ENCODE measurements at places on chromosomes 13 and 19. TPM values are rescaled to one million over a fixed set of nuclear protein-coding genes. Genes with fewer than 3 reads are reported as not detected.
A peak's percentile ranks its signal among the peaks of the same experiment; 100 is the strongest.

- DNase-seq = no peak
- no peak overlapping the region for H3K27ac ChIP-seq
- H3K4me1 ChIP-seq = peaks cover 6% of the 10 kb centered on the region
- H3K27me3 ChIP-seq = peaks cover 72% of the 10 kb centered on the region
- no peaks in the 10 kb centered on the region for H3K36me3 ChIP-seq
- no peak overlapping the region for H3K4me3 ChIP-seq
Measured at GRCh38 chr13:25046985-25047511, 48.9 kb upstream of the PABPC3 start.

- peak overlapping the region; percentile 81 for H3K27ac ChIP-seq
- H3K4me1 ChIP-seq = peaks cover 24% of the 10 kb centered on the region
- DNase-seq = peak; percentile 54
- no peaks in the 10 kb centered on the region for H3K27me3 ChIP-seq
Measured at GRCh38 chr19:35048911-35049411, 7.4 kb downstream of the HPN start.

DNA sequence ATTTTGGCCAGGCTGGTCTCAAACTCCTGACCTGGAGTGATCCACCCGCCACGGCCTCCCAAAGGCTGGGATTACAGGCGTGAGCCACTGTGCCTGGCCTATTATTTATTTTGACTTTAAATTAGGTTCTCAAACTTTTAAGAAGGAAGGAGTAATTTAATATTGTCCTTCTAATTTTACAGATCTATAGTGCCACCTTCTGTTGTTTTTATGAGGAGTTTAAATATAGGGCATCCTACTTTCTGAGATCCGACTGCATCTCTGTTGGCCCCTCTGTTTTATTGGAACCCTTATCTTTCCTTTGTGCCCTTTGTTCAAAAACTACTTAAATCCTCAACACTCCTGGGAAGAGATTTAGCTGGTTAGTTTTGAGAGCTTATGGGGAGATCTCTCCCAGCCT lies 25.4 kb upstream of the ZMYM5 start:
- H3K4me3 ChIP-seq = no peak overlapping the region
- H3K36me3 ChIP-seq = no peaks in the 10 kb centered on the region
- no peak for DNase-seq
- H3K27ac ChIP-seq = no peak overlapping the region
- no peaks in the 10 kb centered on the region for H3K27me3 ChIP-seq

DNA sequence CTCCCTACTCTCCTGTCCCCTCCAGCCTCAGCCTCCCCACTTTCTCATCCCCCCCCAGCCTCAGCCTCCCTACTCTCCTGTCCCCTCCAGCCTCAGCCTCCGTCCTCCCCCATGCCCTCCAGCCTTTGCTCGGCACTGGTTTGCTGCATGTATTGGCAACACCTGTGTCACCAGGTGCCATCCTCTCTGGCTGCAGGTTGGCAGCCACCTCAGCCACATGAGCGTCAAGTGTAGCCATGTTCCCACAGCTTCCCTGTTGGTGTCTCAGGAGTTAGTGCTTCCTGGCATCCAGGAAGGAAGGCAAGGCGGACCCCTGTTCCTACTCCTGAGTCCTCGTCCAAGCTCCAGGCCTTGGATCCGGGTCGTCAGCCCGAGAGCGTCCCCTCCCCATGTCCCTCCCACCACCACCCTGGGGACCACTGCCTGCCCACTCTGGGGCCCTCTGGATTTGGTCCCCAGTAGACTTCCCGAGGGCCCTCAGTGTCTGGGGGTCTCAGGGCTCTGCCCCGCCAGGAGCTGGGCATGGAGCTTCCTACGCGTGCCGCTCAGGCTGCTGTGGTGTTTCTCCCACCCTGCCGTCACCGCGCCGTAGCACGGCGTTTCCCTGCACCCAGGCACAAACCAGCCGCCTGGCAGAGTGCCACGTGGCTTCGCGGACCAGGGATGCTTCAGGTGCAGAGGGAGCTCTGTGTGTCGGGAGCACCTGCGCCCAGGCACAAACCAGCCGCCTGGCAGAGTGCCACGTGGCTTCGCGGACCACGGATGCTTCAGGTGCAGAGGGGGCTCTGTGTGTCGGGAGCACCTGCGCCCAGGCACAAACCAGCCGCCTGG lies 128.3 kb upstream of the MCF2L start:
- no peaks in the 10 kb centered on the region for H3K27me3 ChIP-seq
- no peak overlapping the region for H3K4me3 ChIP-seq
- no peak for DNase-seq
- H3K4me1 ChIP-seq = peaks cover 30% of the 10 kb centered on the region
- peaks cover 83% of the 10 kb centered on the region for H3K36me3 ChIP-seq

- no peak for DNase-seq
- H3K36me3 ChIP-seq = no peaks in the 10 kb centered on the region
- no peak overlapping the region for H3K27ac ChIP-seq
- no peaks in the 10 kb centered on the region for H3K27me3 ChIP-seq
- H3K4me1 ChIP-seq = no peaks in the 10 kb centered on the region
- H3K4me3 ChIP-seq = no peak overlapping the region
Measured at GRCh38 chr13:97182111-97182890, 39.8 kb upstream of the MBNL2 start.

- DNase-seq = no peak
Measured at GRCh38 chr13:73397496-73398305, 338.9 kb downstream of the KLF5 start.

GRCh38 chr19:33622505-33622808 lies 704 bp downstream of the CHST8 start:
- H3K27ac ChIP-seq = no peak overlapping the region
- peak overlapping the region; percentile 63 for H3K4me3 ChIP-seq

GRCh38 chr13:35888457-35888883 lies 242.7 kb downstream of the DCLK1 start:
- no peak for DNase-seq
- H3K27ac ChIP-seq = no peak overlapping the region
- H3K27me3 ChIP-seq = no peaks in the 10 kb centered on the region
- no peak overlapping the region for H3K4me3 ChIP-seq

GRCh38 chr13:46341112-46341711 lies 45.8 kb downstream of the RUBCNL start:
- H3K27ac ChIP-seq = no peak overlapping the region
- no peak for DNase-seq
- no peaks in the 10 kb centered on the region for H3K36me3 ChIP-seq
- no peak overlapping the region for H3K4me3 ChIP-seq

DNA sequence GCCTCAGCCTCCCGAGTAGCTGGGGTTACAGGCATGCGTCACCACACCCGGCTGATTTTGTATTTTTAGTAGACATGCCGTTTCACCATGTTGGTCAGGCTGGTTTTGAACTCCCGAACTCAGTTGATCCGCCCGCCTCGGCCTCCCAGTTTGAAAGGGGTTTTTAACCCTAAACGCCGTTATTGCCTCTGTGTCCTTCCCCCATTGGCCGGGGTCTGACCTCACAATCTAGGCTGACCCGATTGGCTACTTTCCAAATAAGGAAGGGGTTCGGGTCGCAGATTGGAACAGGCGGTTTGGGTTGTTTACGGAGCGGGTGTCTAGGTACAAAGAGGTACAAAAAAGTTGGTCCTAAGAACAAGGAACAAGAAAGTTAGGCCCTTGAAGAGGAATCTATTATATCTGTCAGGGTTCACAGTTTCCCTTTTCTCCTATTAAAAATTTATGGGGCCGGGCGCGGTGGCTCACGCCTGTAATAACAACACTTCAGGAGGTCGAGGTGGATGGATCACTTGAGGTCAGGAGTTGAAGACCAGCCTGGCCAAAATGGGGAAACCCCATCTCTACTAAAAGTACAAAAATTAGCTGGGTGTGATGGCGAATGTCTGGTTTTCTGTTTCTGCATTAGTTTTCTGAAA lies 1.0 kb downstream of the ZNF253 start:
- no peaks in the 10 kb centered on the region for H3K27me3 ChIP-seq
- peak overlapping the region; percentile 69 for H3K4me3 ChIP-seq
- peaks cover 15% of the 10 kb centered on the region for H3K4me1 ChIP-seq

GRCh38 chr13:48731957-48732569 lies 78.3 kb downstream of the CYSLTR2 start:
- H3K27ac ChIP-seq = no peak overlapping the region
- peaks cover 7% of the 10 kb centered on the region for H3K4me1 ChIP-seq
- no peak for DNase-seq
- H3K4me3 ChIP-seq = no peak overlapping the region

- no peaks in the 10 kb centered on the region for H3K36me3 ChIP-seq
- DNase-seq = no peak
- no peaks in the 10 kb centered on the region for H3K4me1 ChIP-seq
Measured at GRCh38 chr13:46893221-46893740, 3.6 kb downstream of the HTR2A start.

- H3K4me3 ChIP-seq = no peak overlapping the region
- no peak overlapping the region for H3K27ac ChIP-seq
- no peaks in the 10 kb centered on the region for H3K27me3 ChIP-seq
- no peaks in the 10 kb centered on the region for H3K36me3 ChIP-seq
- peaks cover 98% of the 10 kb centered on the region for H3K4me1 ChIP-seq
- no peak for DNase-seq
Measured at GRCh38 chr13:46624353-46624752, 71.4 kb downstream of the LRCH1 start.

DNA sequence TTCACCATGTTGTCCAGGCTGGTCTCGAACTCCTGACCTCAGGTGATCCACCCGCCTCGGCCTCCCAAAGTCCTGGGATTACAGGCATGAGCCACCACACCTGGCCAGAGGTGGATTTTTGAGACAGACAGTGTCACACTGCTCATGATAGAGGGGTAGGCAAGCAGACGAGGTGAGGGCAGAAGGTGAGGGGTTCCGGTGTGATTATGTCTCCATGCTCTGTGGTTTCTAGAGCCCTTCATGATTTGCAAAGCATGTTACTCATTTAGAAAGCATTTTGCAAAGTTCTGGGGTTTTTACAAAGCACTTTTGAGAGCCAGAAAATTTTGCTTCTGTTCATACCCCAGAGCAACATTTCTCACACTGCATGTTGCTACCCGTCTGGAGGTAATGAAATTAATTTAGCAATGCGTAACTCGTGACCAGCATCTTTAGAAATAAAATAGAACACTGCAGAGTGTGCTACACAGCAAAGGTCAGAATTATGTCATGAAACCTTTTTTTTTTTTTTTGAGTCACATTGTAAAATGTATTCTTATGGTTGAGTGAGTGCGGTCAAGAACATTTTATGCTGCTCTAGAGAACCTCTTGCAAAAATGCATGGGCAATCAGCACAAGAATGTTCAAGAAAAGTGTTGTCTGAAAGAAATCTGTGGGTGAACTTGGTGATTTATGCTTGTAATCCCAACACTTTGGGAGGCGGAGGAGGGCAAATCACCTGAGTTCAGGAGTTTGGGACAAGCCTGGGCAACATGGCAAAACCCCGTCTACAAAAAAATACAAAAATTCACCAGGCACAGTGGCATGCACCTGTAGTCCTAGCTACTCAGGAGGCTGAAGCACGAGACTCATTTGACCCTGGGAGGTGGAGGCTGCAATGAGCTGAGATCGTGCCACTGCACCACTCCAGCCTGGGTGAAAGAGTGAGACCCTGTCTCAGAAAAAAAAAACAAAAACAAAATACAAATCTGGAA lies 58.0 kb downstream of the MAP4K1 start:
- no peaks in the 10 kb centered on the region for H3K36me3 ChIP-seq
- H3K27ac ChIP-seq = no peak overlapping the region
- H3K4me1 ChIP-seq = no peaks in the 10 kb centered on the region
- H3K4me3 ChIP-seq = no peak overlapping the region

- no peak overlapping the region for H3K4me3 ChIP-seq
- no peak overlapping the region for H3K27ac ChIP-seq
- peaks cover 10% of the 10 kb centered on the region for H3K27me3 ChIP-seq
- DNase-seq = peak; percentile 47
- no peaks in the 10 kb centered on the region for H3K36me3 ChIP-seq
Measured at GRCh38 chr19:42121656-42122069, 10.6 kb downstream of the POU2F2 start.

DNA sequence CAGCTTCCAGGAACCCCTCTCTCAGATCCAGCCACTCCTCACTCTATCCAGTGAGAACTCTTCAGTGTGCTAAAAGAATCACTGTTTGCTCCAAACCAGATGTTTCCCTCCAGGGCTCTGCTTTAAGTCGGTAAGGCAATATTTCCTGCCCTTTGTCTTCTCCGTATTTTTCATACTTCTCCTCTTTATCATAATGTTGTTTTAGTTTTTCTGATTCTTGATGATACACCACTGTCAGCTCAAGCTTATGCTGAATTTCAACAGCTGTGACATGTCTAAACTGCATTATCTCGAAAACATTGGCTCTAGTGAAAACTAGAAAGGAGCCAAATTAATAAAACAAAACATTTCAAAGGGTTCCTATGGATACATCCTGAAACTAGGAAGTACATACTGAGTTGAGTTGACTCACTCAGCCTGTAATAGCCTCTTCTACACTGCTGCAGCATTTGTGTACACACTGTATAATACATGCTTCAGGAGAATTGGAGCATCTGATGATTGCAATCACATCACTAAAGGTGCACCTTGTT lies 39.8 kb downstream of the GPR180 start:
- H3K36me3 ChIP-seq = no peaks in the 10 kb centered on the region
- no peaks in the 10 kb centered on the region for H3K27me3 ChIP-seq
- H3K4me1 ChIP-seq = no peaks in the 10 kb centered on the region
- no peak overlapping the region for H3K4me3 ChIP-seq

- H3K36me3 ChIP-seq = no peaks in the 10 kb centered on the region
- H3K4me3 ChIP-seq = no peak overlapping the region
- no peak overlapping the region for H3K27ac ChIP-seq
- no peaks in the 10 kb centered on the region for H3K4me1 ChIP-seq
- no peaks in the 10 kb centered on the region for H3K27me3 ChIP-seq
- DNase-seq = no peak
Measured at GRCh38 chr19:53642381-53643099, 10.7 kb downstream of the DPRX start.

DNA sequence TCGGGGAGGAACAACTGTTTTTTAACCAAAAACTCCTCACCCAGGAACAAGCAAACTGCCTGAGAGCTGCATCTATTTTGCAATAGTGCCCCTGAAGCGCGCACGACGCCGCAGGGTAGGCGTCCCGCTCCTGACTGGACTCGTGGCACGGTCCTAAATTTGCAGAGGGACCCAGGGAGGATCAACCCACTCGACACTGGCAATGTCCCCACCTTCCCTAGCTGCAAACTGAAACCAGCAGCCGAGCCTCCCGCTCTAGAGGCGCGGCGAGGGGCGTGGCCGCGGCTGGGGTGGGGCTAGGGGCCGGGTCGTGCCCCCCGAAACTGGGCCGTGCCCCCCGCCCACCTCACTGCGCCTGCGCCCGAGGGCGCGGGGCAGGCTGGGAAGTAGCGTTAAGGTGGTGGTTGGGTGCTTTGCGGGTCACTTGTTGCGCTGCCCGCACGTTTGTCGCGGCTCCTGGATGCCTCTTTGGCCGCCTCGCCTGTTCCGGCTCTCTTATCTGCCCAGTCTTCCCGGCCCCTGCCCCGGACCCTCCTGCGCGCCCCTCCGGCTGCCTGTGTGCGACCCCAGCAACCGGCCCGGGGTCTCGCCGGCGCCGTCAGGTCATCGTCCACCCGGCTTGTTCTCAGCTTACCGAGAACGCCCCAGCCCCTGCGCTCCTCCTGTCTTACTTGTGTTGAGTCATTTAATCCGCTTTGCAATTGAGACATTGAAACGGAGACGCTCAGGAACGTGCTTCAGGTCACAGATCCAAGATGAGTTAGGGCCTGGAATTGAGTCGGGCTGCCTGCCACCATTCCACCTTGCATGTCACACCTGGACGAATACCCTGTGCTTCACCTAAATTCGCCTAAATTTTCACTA lies 37.9 kb upstream of the LSM14A start:
- H3K27ac ChIP-seq = peak overlapping the region; percentile 88
- H3K4me1 ChIP-seq = peaks cover 6% of the 10 kb centered on the region
- DNase-seq = peak; percentile 88
- peak overlapping the region; percentile 57 for H3K4me3 ChIP-seq
- no peaks in the 10 kb centered on the region for H3K36me3 ChIP-seq
- H3K27me3 ChIP-seq = no peaks in the 10 kb centered on the region

The ZNF724 gene
- polyA plus RNA-seq = 0.10 TPM

The ZNF729 gene
- not detected for polyA plus RNA-seq

The GAPDHS gene
- polyA plus RNA-seq = not detected

The DENND1C gene
- 0.43 TPM for polyA plus RNA-seq

The SDHAF1 gene
- 7.7 TPM for polyA plus RNA-seq

The DHDH gene
- not detected for polyA plus RNA-seq

The ATCAY gene
- polyA plus RNA-seq = not detected
